ENCODE measurements at places on chromosomes 5 and 9.

GRCh38 chr5:114377050-114377844, 15.4 kb downstream of the KCNN2 start:
- H3K27me3 ChIP-seq = no peaks in the 10 kb centered on the region
- no peaks in the 10 kb centered on the region for H3K36me3 ChIP-seq
- H3K27ac ChIP-seq = no peak overlapping the region
- DNase-seq = no peak

GRCh38 chr5:148913493-148913892, 87.1 kb downstream of the ADRB2 start:
- DNase-seq = no peak
- H3K27me3 ChIP-seq = peaks cover 4% of the 10 kb centered on the region
- no peaks in the 10 kb centered on the region for H3K36me3 ChIP-seq
- peaks cover 6% of the 10 kb centered on the region for H3K4me1 ChIP-seq
- H3K27ac ChIP-seq = no peak overlapping the region

- H3K27me3 ChIP-seq = peaks cover 8% of the 10 kb centered on the region
- DNase-seq = no peak
- no peaks in the 10 kb centered on the region for H3K36me3 ChIP-seq
- no peaks in the 10 kb centered on the region for H3K4me1 ChIP-seq
These were observed 26.8 kb upstream of the ADAMTSL1 start for GRCh38 chr9:18447131-18447530.

DNA sequence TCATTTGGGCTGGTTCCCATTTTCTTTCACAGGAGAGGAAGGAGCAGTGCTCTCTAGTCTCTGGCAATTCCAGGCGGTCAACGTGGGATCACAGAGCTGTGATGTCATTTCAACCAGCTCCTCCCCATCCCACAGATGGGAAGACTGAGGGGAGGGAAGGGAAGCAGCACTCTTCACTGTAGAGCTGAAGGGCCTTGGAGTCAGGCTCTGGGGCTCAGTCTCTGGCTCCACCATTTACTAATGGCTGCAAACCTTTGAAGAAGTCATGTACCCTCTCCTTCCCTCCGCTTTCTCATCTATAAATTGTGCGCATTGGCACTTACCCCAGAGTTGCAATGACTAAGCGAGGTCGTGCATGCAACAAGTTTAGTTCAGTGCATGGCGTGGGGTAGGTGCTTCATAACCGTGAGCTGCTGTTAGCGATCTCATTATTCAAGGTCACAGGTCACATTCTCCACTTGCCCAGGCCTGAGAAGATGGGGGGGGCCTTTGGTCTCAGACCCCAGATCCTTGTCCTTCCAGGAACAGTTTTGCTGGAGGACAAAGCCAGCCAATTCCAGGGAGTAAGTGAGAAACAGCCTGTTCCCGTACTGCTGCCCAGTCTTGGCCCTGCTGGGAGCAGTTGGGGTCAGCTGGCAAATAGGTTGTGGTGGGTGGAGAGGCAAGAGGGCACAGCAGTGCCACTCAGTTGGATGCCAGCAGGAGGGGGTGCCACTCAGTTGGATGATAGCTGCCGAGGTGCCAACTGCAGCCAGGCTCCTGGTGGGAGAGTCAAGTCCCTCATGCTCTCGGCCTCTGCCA, 136.7 kb downstream of the RGS3 start:
- DNase-seq = no peak
- H3K27ac ChIP-seq = no peak overlapping the region
- H3K36me3 ChIP-seq = peaks cover 14% of the 10 kb centered on the region
- H3K27me3 ChIP-seq = no peaks in the 10 kb centered on the region
- peaks cover 14% of the 10 kb centered on the region for H3K4me1 ChIP-seq

DNA sequence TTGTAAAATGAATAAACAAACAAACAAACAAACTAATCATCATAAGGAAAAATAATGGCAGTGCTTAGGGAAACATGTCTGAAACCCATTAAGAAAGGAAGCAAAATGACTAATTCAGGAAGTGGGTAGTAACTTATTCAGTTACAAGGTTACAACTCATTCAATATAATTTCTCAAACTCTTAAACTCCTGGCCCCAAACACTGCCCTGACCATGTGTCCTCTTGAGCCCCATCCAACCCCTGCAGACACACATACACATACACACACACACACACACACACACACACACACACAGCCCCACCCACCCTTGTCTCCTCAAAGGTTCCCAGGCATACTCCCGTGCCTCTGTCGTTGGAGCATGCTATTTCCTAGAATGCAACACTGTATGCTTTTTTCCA, 193.9 kb downstream of the SEC61B start:
- peaks cover 5% of the 10 kb centered on the region for H3K4me1 ChIP-seq
- no peaks in the 10 kb centered on the region for H3K36me3 ChIP-seq
- no peak for DNase-seq
- no peak overlapping the region for H3K4me3 ChIP-seq
- H3K27me3 ChIP-seq = no peaks in the 10 kb centered on the region

DNA sequence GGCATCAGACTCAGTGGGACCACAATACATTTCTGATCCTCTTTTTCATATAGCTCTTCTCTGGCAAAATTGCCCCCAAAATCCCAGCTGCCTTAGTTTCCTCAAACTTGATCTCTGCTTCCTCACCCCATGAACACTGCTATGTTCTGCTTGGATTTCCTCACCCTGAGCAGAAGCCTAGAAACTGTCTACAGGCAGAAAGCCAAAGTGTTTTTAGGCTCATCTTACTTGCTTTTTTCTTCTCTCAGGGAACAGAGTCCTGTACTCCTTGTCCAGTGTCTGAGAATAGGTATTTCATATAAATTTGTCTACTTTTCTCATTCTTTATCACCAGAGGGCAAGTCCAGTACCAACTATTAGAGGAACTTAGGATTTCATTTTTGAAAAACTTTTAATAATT, 21.5 kb upstream of the UBAP1 start:
- no peaks in the 10 kb centered on the region for H3K36me3 ChIP-seq
- no peaks in the 10 kb centered on the region for H3K27me3 ChIP-seq
- H3K4me3 ChIP-seq = no peak overlapping the region
- H3K4me1 ChIP-seq = no peaks in the 10 kb centered on the region
- no peak for DNase-seq

- no peaks in the 10 kb centered on the region for H3K36me3 ChIP-seq
- H3K4me1 ChIP-seq = no peaks in the 10 kb centered on the region
- no peak overlapping the region for H3K27ac ChIP-seq
- H3K27me3 ChIP-seq = peaks cover 4% of the 10 kb centered on the region
These were observed 140.8 kb downstream of the CDH6 start for GRCh38 chr5:31334061-31334860.

- no peak overlapping the region for H3K4me3 ChIP-seq
- H3K27ac ChIP-seq = no peak overlapping the region
- no peaks in the 10 kb centered on the region for H3K27me3 ChIP-seq
- H3K4me1 ChIP-seq = no peaks in the 10 kb centered on the region
These were observed 260.0 kb downstream of the NR2F1-AS1 start for GRCh38 chr5:93320920-93321445.

- no peaks in the 10 kb centered on the region for H3K4me1 ChIP-seq
- DNase-seq = no peak
- no peaks in the 10 kb centered on the region for H3K27me3 ChIP-seq
- no peak overlapping the region for H3K4me3 ChIP-seq
- H3K36me3 ChIP-seq = no peaks in the 10 kb centered on the region
These were observed 535.0 kb upstream of the CDH18 start for GRCh38 chr5:20522905-20523482.

DNA sequence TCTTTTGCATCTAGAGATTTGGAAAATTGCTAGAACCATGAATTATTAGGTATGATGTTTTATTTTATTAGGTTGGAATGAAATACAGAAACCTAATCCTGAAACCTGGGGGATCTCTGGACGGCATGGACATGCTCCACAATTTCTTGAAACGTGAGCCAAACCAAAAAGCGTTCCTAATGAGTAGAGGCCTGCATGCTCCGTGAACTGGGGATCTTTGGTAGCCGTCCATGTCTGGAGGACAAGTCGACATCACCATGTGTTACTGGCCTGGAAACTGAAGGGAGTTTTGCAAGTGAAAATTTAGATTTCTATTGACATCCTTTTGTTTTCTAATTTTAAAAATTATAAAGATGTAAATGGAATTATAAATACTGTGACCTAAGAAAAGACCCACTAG, 100.7 kb downstream of the NLN start:
- no peak overlapping the region for H3K27ac ChIP-seq
- DNase-seq = no peak
- H3K27me3 ChIP-seq = no peaks in the 10 kb centered on the region
- H3K4me1 ChIP-seq = peaks cover 36% of the 10 kb centered on the region
- H3K36me3 ChIP-seq = peaks cover 14% of the 10 kb centered on the region

GRCh38 chr9:16213781-16214515, 656.5 kb downstream of the BNC2 start:
- DNase-seq = no peak
- no peaks in the 10 kb centered on the region for H3K4me1 ChIP-seq
- H3K36me3 ChIP-seq = no peaks in the 10 kb centered on the region
- no peak overlapping the region for H3K4me3 ChIP-seq

DNA sequence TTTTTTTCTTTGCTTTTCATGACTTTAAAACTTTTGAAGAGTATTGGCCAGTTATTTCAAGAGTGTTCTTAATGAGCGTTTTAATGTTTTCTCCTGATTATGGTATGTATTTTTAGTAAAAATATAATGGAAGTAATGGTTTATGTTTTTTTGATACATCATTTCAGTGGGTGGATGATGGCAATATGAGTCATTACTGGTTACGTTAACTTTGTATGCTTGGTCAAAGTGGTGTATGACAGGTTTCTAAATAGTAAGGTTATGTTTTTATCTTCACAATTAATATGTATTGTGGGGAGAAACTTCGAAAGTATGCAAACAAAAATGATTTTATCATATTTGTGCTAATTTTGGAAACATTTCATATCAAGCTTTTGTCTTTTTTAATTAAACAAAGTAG, 176.7 kb upstream of the PRDM9 start:
- no peak for DNase-seq
- H3K4me3 ChIP-seq = no peak overlapping the region
- no peaks in the 10 kb centered on the region for H3K36me3 ChIP-seq
- H3K4me1 ChIP-seq = no peaks in the 10 kb centered on the region
- no peak overlapping the region for H3K27ac ChIP-seq

DNA sequence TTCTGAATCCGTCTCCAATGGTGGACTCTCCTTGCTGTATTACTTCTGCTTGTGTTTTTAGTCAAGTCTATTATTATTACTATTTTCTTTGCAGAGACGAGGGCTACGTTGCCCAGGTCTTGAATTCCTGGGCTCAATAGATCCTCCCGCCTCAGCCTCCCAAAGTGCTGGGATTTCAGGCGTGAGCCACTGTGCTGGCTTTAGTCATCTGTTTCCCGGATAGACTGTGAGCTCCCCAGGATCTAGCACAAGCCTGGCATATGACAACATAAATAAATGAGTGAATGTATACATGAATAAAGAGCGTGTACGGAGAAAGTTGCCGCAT, 439 bp upstream of the DDX46 start:
- H3K4me1 ChIP-seq = peaks cover 26% of the 10 kb centered on the region
- H3K36me3 ChIP-seq = peaks cover 10% of the 10 kb centered on the region
- peak overlapping the region; percentile 99 for H3K4me3 ChIP-seq

DNA sequence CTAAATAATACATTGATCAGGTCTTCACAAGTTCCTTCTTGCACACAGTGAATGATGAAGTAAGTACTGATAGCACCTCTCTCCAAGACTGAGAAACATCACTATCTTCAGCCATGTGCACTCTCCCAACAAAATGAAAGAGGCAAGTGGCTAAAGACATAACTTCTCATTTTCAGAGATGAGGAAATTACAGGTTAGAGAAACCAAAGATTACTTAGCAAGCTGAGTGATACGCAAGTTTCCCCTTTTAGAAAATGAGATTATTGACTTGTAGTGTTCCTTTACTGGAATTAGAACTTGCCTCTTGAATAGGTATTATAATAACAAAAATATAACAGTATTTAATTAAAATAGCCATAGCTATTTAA, 21.6 kb downstream of the CEMIP2 start:
- H3K4me3 ChIP-seq = no peak overlapping the region
- DNase-seq = no peak
- peaks cover 65% of the 10 kb centered on the region for H3K36me3 ChIP-seq
- H3K27me3 ChIP-seq = no peaks in the 10 kb centered on the region
- no peak overlapping the region for H3K27ac ChIP-seq
- H3K4me1 ChIP-seq = peaks cover 28% of the 10 kb centered on the region

GRCh38 chr5:150120062-150120441, 33.7 kb upstream of the CSF1R start:
- H3K27ac ChIP-seq = no peak overlapping the region
- no peak overlapping the region for H3K4me3 ChIP-seq
- H3K4me1 ChIP-seq = no peaks in the 10 kb centered on the region
- no peaks in the 10 kb centered on the region for H3K27me3 ChIP-seq
- DNase-seq = no peak

DNA sequence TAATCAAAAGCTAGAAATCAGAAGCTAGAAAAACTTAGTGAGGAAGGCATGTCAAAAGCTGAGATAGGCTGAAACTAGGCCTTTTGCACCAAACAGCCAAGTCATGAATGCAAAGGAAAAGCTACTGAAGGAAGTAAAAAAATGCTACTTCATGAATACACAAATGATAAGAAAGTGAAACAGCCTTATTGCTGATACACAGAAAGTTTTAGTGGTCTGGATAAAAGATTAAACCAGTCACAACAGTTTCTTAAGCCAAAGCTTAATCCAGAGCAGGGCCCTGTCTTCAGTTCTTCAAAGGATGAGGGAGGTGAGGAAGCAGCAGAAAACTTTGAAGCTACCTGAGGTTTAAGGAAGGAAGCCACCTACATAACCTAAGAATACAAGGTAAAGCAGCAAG, 102.5 kb upstream of the SH3GL2 start:
- H3K4me3 ChIP-seq = no peak overlapping the region
- H3K36me3 ChIP-seq = no peaks in the 10 kb centered on the region
- DNase-seq = no peak
- no peaks in the 10 kb centered on the region for H3K4me1 ChIP-seq
- H3K27me3 ChIP-seq = no peaks in the 10 kb centered on the region

GRCh38 chr5:135208903-135209721, 175.1 kb upstream of the PITX1 start:
- H3K27ac ChIP-seq = no peak overlapping the region
- H3K4me1 ChIP-seq = no peaks in the 10 kb centered on the region
- H3K36me3 ChIP-seq = no peaks in the 10 kb centered on the region
- no peak for DNase-seq
- peaks cover 8% of the 10 kb centered on the region for H3K27me3 ChIP-seq

DNA sequence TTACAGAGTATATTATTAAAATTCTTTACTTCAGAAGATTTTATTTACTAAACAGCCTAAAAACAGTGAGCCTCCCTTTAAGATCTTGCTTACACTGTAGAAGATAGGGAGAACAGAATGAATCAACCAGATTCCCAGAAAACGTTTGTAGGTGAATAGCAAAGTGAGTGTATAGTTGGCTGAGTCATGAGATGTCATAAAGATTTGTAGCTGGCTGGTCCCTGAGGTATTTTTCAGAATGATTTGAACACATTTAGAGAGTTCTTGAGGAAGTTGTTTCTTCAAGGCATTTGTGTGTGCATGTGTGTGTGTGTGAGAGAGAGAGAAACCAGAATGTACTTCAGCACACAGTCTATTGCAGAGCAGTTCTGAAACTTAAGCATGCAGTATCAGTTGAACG, 159.4 kb upstream of the PRR16 start:
- no peaks in the 10 kb centered on the region for H3K36me3 ChIP-seq
- no peak overlapping the region for H3K27ac ChIP-seq
- H3K4me1 ChIP-seq = no peaks in the 10 kb centered on the region
- H3K27me3 ChIP-seq = no peaks in the 10 kb centered on the region
- H3K4me3 ChIP-seq = no peak overlapping the region

- H3K27ac ChIP-seq = no peak overlapping the region
- no peak overlapping the region for H3K4me3 ChIP-seq
- H3K27me3 ChIP-seq = no peaks in the 10 kb centered on the region
- no peak for DNase-seq
- H3K4me1 ChIP-seq = no peaks in the 10 kb centered on the region
These were observed 1696.5 kb downstream of the MAT2B start for GRCh38 chr5:165201771-165202518.

Data from activated CD8-positive, alpha-beta T cell treated with anti-CD3 and anti-CD28 coated beads for 36 hours (primary cell).